ENCODE measurements at places on chromosomes 4 and X.

DNA sequence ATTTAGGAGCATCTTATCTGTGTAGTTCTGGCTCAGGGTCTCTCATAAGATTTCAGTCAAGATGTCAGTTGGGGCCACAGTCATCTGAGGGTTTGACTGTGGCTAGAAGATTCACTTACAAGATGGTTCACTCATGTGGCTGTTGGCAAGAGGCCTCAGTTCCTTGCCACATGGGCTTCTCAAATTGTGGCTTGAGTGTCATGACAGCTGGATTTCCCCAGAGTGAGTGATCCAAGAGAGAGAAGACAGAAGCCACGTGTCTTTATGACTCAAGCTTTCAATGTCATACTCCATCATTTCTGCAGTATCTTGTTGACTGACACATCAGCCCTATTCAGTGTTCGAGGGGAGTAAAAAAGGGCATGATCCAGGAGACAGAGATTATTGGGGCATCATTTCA, 131.3 kb upstream of the AP1S2 start:
- no peak for DNase-seq

GRCh38 chr4:99856166-99856565, 38.1 kb downstream of the LAMTOR3 start:
- no peak for DNase-seq

- no peak for DNase-seq
These were observed 380.3 kb upstream of the LCORL start for GRCh38 chr4:18401868-18402267.

DNA sequence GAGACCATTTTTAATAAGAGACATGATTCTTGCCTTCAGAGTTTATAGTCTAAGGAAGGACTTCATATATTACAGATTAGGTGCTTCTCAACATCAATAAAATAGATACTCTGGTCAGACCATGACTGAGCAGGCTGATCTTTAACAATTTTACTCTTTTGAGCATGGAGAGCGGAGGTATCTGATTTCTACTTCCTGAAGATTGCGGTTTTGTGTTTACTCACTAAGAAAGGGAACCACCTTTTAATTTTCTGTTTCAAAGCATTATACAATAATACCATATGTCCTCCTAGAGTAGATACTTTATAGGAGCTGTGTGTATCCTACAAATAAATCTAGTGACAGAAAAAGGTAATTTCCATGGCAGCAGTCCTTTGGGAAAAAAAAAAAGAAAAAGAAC, 12.5 kb downstream of the MORC4 start:
- DNase-seq: no peak

GRCh38 chr4:128757712-128758111, 51.8 kb upstream of the JADE1 start:
- no peak for DNase-seq

DNA sequence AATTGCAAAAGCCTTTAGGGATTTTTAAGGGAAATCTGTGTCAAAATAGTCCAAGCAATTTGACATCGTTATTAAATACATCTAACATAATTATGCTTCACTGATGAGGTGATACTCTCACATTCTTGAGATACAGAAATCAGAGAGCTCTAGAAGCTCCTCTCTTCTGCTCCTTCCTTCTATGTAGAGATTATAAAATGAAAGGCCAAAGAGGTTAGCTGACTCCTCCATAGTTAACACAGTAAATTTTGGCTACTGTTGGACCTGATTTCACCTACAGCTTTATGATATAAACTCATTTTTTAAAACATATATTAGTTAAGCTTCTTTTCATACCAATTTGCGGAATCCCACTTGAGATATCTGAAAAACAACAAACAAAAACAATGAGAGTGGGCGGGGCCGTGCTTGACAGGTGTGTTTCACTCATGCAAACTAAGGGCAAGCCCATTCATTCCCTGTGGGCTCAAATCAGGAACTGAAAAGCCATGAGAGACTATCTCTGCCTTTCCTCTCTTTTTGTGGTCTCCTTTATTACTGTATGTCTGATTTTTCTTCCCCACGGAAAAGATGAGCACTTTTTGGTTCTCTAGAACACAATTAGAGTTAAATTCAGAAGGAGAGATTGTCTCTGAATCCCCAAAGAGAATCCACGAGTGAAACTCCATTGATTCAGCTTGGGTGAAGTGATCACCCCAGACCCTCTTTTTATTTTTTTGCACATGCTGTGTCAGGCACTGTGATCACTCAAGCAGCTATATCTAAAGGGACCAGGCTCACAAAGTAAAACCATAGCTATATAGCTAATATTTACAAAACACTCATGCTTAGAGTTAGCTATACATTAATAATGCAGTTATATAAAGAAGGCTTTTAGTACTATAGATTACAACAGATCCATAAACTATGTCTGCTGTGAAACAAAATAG, 566.3 kb downstream of the IL15 start:
- DNase-seq: no peak

GRCh38 chr4:96713271-96713850, 873.5 kb downstream of the PDHA2 start:
- no peak for DNase-seq

- DNase-seq: no peak
These were observed 129.4 kb upstream of the SH3RF1 start for GRCh38 chr4:169399976-169400767.

DNA sequence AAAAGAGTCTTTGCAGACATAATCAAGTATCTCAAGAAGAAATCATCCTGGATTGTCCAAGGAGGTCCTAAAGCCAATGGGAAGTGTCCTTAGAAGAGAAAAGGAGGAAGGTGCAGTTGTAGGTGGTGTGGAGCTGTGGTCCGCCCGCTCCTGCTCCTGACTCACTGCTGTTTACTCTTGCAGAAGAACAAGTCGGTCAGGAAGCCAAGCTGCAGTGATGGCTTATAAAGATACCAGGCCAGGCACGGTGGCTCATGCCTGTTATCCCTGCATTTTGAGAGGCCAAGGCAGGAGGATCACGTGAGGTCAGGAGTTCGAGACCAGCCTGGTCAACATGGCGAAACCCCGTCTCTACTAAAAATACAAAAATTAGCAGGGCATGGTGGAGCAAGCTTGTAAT, 66.4 kb upstream of the ATP6AP2 start:
- no peak for DNase-seq

- DNase-seq: no peak
These were observed 910.4 kb downstream of the RAB28 start for GRCh38 chr4:12573716-12574115.

DNA sequence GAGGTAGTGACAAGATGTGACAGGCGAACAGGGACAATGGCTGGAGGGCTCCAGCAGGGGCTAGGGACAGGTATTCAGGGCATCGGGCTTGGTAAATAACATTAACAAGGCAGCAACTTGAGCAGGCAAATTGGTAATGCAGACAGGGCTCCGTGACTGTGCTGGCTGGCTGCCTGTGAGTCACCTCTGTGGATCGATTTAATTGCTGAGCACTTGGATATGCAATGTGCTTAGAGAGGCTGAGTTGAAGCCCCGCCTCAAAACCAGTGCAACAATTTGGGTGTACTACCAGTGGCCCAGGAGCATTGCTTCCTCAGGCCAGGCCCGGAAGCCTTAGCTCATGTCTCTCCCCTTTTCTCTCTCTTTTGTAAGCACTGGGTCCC, 19.5 kb downstream of the CNGA2 start:
- no peak for DNase-seq

DNA sequence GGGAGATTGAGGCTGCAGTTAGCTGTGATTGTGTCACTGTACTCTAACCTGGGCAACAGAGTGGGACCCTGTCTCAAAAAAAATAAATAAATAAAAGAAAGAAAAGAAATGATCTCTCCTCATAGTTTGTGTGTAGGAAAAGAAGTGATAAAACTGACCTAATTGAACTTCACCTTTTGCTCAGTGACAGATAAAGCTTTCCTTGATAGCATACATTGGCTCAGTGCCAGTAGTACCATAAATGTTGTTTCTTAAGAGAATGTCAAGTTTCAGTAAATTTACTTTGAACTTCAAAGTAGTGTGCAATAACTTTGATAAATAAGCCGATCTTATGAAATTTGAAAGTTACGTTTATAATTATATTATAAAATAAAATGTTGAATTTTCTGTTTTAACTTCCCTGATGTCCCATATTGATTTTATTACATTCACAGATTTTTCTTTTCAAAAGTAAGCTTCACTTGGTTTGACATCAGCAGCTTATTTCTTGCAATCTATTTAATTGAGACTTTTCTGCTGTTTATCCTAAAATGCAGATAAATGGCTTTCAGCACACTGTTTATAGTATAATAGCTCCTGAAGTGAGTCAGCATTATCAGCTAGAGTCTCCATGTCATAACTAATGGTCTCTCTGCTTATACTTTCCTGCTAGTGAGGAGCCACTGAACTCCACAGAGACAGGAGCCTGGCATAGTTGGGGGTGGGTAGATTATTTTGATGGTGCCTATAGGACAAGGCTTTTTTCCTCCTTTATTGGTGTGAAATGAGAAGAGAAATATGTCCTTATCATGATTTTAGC, 330.1 kb downstream of the BMPR1B start:
- no peak for DNase-seq

DNA sequence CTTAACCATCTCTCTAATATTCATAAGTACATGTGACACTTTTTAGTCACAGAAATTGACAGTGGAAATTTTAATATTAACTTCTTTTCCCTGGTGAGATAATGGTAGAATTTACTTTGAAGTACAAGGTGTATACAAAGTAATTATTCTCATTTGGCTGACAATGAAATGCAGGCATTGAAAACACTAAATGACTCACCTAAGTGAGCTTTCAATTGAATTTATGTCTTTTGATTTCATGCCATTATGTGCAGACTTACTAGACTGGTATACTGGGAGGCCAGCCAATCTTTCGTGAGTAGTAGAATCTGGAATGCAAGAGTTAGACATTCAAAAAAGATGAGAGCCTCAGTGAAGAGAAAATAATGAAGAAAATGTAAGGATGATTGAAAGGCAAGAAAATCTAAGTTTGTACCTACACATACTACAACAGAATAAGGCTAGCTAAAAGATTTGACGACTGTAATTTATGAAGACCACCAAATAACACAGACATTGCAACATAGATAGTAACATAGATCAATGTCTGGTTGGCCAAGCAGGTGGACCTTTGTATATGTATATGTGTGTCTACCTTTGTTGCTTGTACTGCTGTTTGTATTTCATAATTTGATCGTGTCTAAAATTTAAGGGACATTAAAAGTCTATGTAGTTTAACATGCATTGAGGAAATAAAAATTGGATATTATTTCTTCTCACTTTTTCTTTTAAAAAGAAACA, 459.7 kb downstream of the IL15 start:
- DNase-seq: no peak

DNA sequence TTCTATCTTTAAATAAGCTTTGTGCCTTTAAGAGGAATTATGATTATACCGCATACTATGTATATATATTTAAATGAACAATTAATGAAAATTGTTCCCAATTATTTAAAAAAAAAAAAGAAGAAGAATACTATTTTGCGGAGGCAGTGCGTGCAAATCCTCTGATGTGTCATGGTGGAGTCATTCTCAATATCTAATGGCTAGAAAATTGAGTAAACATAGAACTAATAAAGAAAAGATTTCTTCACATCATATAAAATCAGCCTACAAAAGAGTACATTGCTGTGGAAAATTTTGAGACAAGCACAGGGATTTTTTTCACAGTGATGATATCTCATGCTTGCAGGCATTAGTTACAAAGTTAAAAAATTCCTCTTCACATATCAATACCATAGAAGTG, 2.6 kb upstream of the EREG start:
- no peak for DNase-seq

DNA sequence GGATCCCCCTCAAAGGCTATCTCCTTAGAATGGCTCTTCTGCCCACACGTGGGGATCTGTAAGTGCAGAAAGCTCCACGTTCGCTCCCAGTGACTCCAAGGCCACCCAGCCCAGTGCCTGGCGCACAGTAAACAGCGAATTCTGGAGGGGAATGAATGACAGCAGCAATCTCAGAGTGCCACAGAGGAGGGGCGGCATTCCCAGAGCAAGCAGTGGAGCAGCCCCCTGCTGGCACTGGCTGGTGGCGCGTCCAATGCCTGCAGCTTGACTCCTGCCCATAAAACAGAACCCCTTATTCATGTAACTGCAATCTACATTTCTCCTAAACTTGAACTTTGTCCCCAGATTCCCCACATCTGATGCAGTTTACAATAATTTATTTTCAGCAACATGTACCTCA, 6.9 kb upstream of the HELT start:
- no peak for DNase-seq

DNA sequence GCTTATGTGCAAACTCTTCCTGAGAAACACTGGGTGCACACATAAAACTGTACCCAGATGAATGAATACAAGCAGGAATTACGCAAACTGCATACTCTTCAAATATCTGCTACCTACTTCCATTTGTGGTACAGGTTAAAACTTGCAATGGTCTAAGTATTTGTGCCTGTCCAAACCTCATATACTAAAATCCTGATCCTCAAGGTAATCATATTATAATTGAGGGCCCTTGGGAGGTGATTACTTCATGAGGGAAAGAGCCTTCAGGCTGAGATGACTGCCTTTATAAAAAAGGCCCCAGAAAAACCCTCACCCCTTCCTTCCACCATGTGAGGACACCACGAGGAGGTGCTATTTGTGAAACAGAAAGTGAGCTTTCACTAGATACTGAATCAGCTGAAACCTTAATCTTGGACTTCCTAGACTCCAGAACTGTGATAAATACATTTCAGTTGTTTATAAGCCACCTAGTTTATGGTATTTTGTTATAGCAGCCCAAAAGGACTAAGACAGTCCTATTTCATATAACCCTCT, 1977.2 kb downstream of the PCDH7 start:
- no peak for DNase-seq

DNA sequence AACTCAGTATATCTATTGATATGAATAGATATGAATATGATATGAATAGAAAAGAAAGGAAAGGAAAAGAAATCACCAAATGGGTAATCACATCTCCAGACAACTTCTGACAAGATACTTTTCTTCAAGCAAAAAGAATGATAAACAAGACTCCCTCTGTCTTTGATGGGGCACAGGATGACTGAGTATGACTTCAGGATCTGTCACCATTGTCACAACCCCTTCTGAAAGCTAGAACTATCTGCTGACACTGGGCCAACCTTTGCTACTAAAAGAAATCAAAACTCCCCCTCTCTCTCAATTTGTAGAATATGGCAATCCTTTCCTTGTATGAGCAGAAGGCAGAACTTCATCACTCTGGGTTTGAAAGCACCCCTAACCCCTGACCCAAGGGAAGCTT, 267.2 kb upstream of the RASGEF1B start:
- DNase-seq: no peak

DNA sequence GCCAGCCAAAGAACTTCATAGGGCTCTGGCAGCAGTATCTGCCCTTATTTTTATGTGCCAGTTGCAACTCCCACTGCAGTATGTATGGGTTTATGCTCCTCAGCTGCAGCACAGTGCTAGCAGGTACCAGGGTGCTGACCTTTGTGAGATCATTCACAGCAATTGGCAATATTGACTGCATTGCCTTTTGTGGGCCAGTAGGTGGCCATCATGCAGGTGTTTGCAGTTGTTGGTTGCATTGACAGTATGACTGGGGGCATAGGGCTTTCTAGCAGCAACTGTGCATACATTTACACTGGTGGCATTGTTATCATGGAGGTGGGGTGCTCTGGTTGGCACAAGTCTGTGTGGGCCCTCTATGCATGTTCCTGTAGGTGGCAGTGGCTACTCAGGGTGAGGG, 42.5 kb downstream of the FAAH2 start:
- DNase-seq: no peak

- DNase-seq: no peak
These were observed 117.0 kb downstream of the CHRDL1 start for GRCh38 chrX:110678591-110678990.
